ENCODE measurements at places on chromosomes 3 and 15.

DNA sequence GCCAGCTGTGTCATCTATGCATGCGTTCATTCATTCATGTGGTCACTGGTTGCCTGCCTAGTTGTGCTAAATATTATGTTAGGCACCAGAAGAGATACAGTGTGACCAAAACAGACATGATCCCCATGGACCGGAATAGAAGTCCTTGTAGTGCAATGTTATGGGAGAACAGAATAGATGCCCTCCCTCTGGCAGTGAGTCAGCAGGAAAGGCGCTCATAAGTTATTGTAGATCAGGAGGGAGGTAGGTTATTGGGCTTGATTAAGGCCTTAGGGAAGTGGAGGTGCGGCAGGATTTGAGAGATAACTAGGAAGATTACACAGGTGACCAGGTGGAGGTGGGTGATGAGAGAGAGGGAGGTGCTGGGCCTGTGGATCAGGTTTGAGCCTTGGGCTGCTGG, 5.2 kb downstream of the MCTP2 start:
- no peak for DNase-seq

DNA sequence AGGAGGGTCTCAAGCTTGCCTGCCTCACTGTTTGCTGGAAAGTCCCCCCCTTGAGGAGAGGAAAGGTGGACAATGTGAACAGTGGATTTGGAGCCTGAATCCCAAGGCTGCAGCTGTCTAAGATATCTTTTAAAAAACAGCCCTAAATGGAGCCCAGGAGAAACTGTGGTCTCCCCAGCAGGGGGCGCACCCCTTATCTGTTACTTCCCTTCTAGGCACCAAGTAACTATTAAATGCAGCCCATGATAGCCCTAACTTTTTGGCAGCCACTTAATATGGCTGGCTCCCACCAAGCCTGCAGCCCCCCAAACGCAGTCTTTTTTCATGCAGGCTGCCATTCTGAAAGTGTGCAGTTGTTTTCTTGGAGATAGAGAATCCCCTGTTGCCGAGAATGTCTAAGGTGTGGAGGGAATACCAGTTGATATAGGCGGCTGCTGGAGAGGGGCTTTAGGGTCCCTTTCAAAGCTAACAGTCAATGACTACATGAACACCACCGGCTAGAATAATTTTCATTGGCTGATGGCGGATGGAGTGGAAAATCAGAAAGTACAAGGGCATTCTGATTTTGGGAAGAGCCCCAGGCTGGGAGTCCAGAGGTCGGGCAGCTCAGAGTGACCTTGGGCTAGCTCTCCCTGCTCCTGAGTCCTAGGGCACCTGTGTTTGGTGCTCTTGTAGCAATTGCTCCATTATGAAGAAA, 1.3 kb downstream of the RHCG start:
- DNase-seq: no peak

GRCh38 chr3:123287051-123287961, 85.6 kb downstream of the SEC22A start:
- no peak for DNase-seq

GRCh38 chr3:153896197-153896596, 225.0 kb upstream of the ARHGEF26 start:
- DNase-seq: no peak

GRCh38 chr15:90286678-90287077, 21.2 kb downstream of the NGRN start:
- DNase-seq: peak; percentile 37

DNA sequence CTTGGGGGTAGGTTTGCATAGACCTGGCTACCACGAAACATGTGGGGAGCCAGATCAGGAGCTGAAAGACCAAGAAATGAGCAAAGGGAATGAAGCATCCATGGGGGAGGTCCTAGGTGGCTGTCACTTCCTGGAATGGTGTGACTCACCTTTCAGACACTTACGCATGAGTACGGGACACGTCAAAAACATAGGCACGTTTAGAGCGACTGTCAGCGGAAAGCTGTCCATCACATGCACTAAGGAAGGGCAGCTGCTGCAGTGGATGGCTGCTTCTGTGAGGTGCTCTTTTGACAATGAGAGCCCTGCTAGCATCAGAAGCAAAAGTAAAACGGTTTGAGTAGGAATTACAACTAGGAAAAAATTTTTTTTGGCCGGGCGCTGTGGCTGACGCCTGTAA, 244.6 kb upstream of the CCDC54 start:
- DNase-seq: no peak

DNA sequence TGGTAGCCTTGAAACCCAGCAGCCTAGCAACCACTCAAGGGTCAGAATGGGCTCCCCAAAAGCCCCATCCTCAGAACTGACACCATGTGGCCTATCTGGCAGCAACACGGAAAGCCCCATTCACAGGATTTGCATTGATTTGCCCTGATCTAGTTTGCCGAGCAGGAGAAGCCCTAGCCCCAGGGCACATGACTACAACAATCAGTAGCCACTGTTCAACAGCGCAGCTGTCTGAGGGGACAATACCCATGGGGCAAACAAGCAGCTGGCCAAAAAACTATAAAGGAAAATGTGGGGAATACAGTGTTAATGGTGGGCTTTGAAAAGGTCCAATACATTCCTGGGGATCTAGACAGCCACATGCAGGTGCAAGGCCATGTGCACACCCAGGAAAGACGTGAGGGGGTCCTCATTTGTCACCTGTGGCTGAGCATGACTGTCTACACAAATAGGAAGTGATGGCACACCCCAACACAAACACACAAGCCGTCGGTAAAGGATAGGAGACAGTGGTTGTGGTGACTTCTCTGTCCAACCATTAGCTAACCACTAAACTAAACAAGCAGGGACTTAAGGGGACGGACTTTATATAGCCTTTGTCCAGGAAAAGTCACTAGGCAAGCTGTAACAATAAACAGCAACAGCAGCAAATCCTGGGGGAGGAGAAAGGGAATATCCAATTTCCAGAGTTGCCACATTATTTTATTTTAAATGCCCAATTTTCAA, 113.7 kb downstream of the LRIG1 start:
- DNase-seq: no peak

DNA sequence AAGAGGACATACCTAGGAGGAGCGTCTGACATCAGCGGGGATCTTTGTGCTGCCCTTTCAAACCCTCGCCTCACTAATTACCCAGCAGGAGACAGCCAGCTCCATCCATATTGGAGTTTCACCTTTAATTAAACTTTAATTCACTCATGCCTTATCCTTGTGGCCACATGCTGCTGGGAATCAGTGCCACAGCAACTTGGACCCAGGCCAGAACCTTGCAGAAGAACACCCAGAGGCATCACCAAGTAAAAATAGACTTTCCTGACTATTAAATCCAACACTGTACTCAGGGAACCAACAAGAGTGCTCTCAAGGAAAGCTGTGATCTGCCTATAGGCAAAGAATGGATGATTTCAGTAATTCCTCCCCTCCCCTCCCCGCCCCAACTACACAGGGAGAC, 23.9 kb downstream of the EIF1B start:
- no peak for DNase-seq

- no peak for DNase-seq
These were observed 117.7 kb upstream of the P2RY1 start for GRCh38 chr3:152717252-152717651.

- DNase-seq: no peak
These were observed 771 bp downstream of the CALML4 start for GRCh38 chr15:68204361-68204760.

GRCh38 chr3:189529889-189530471, 101.2 kb upstream of the TP63 start:
- DNase-seq: no peak

DNA sequence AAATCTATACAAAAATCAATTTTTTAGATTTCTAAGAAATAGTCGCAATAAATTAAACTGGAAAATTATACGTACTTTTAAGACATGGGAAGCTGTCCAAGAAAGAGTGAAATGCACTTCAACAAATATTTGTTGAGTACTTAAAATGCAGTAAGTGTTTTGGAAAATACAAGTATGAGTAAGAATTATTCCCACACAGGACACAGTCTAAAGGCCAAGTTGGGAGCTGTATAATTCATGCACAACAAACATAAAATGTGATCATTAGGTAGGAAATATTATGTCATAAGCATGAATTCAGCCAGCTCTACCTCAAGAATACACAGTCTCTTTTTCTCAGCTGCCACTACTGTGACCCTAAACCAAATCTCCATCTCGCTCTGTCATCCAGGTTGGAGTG, 267.6 kb downstream of the CNTN3 start:
- no peak for DNase-seq

DNA sequence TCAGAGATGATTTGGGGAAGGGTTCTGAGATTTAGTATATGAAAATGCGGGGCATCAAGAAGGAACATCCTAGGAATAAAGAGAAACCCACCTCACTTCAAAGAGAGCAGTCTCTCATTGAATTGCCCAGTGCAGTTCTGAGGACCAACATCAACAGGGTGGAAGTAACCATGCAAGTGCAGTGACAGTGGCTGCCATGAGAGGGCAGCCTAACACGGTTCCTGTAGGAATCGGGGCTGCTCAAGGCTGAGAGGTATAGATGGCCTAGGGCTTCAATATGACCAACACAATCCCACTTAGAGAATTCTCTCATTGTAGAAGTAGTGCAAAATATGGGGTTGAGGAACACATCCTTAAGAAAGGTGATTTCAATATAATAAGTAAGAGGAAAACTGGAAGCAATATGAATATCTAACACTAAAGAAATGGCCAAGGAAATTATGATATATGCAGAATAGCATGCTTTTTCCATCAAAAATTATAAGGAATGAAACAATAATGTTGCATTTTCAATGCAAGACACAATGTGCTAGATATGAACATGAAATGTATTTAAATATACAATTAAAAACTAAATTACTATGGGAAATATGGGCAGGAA, 51.1 kb upstream of the ARRDC4 start:
- DNase-seq: peak; percentile 54

- DNase-seq: no peak
These were observed 7.3 kb downstream of the VILL start for GRCh38 chr3:37997791-37998370.

DNA sequence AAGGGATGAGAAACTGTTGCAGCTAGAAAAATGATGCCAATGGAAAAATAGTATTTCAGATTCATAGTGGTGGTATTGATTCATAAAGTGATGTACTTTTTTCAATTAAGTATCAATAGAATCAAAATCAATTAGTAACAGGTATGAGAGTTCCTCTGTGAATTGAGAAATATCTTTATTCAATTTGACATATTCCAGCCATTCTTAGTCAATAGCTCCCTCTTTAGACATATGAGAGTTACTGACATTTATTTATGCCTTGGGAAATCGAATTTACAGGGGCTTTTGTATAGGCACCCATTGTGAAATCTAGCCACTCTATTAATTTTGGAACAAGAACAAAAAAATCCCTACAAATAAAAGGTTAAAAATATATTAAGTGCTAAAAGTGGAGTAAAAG, 386.9 kb upstream of the CNTN3 start:
- DNase-seq: no peak
